ENCODE measurements at places on chromosomes 5 and 9. TPM values are rescaled to one million over a fixed set of nuclear protein-coding genes. Genes with fewer than 3 reads are reported as not detected.

DNA sequence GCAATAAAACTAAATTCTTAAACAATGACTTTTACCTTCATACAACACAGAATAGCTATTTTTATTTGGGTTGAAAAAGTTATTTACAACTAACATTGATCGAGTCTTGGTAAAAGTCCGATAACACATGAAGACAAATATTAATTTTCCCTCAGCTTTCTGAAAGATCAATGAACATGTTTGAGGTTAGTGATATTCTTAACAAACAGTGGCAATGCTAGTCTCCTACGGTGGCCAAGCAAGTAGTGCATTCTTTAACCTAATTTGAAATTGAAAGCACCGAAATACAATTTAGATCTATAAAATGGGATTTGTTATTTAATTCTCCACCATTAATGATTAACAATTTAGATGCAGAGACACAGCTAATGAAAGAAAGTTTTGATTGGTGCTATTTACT is 435.1 kb downstream of the HCN1 start:
- H3K27me3 ChIP-seq, result no peaks in the 10 kb centered on the region
- H3K27ac ChIP-seq, result no peak overlapping the region
- H3K4me3 ChIP-seq, result no peak overlapping the region
- DNase-seq, result no peak

DNA sequence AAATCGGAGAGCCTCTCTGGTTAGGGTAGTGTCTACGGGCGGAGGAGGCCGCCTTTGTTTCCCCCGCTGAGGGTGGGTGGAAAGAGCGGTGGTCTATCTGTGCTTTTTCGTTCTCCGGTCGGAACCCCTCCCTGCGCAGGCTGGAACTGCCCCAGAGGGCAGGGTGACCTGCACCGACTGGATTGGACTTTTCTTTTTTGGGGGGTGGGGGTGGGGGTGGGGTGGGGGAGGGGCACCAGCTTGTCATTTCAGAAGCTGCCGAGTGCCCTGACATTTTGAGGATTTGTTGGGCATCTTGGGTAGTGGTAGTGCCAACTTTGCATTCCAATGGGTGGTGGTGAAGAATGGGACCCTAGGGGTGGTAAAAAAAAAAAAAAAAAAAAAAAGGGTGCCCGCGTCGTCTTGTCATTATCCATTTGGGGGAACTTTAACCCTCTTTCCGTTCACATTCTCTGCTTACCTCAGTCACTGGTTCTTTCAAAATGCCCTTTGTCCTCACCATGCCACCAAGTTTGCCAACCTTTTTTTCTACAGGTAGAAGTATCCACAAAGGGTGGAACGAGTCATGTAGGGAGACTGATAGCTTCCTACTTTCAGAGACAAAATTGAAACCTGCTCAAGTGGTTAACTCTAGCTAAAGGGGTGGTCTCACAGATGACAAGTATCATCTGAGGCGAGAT is 1.3 kb downstream of the UBE2R2 start:
- H3K4me3 ChIP-seq, result peak overlapping the region; percentile 93
- H3K27ac ChIP-seq, result peak overlapping the region; percentile 98
- peaks cover 49% of the 10 kb centered on the region for H3K4me1 ChIP-seq

DNA sequence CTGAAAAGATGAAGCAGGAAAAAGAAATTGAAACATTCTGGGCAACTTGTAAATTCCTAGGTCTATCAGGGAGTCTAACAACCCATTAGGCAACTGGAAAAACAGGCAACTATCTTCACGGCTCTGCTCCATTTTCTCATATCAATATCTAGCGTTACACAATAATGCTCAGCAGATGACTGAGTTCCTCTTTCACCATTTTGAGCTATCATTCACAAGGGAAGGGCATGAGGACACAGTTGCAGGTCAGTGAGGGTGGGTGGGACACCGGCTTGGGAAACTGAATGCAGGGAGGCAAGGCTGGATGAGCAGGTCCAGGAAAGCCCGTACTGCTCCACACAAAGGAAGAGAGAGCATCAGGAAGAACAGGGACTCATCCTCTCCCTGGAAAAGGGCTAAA is 67.0 kb downstream of the FRMD3 start:
- DNase-seq, result no peak
- H3K27ac ChIP-seq, result peak overlapping the region; percentile 25
- no peaks in the 10 kb centered on the region for H3K27me3 ChIP-seq
- H3K36me3 ChIP-seq, result no peaks in the 10 kb centered on the region
- peaks cover 8% of the 10 kb centered on the region for H3K4me1 ChIP-seq
- H3K4me3 ChIP-seq, result no peak overlapping the region

DNA sequence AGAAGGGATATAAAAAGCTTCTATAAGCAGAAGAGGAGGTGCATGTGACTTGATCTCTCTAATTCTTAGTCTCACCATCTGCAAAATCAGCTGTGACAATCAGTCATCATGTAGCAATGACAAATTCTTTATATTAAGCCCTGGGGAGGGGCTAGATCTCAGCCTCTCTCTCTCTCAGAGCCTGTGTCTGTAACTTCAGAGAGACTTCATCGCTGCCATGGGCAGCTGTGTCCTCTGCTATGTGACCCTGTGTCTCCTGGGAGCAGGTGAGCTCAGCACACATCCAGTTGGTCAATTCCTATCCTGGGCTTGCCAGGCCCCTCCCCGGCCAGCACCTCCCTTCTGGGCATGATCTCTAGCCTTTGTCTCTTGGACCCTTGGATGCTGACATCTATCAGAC is 109.6 kb downstream of the ANKRD18B start:
- no peak overlapping the region for H3K27ac ChIP-seq
- H3K27me3 ChIP-seq, result peaks cover 19% of the 10 kb centered on the region
- H3K4me3 ChIP-seq, result no peak overlapping the region
- no peaks in the 10 kb centered on the region for H3K4me1 ChIP-seq
- no peak for DNase-seq
- H3K36me3 ChIP-seq, result no peaks in the 10 kb centered on the region

DNA sequence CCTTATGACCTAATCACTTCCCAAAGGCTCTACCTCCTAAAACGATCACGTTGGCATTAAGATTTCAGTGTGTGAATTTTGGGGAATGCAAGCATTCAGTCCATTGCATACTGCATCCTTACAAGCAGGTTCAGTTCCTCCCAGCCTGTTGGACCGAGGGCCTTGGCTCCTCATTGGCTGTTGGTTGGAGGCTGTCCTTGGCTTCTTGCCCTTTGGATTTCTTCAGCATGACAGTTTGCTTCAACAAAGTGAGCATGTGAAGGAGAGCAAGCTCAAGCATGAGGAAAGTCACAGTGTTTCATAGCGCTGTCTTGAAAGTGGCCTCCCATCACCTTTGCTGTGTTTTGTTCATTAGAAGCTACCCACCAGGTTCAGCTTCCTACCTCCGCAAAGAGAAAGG is 109.5 kb downstream of the GADD45G start:
- no peak for DNase-seq
- no peaks in the 10 kb centered on the region for H3K36me3 ChIP-seq
- H3K27ac ChIP-seq, result no peak overlapping the region
- no peaks in the 10 kb centered on the region for H3K4me1 ChIP-seq

DNA sequence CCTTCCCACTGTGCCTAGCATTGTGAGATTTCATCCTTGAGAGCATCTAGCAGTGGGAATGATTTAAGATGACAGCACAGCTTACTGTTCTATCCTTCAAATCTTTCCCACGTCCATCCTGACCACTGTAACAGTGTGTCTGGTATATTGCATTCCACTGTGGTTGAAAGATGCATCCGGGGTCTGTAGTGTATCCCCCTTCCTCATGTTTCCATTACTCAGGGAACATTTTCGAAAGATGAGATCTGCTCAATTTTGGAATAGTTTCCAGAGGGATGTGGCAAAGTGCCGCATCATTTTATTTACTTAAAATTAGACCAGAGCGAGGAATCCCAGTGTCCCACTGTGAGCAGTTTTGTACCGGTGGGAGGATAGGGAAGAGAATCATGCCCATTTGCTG is 407.1 kb upstream of the PAPPA start:
- no peak for DNase-seq
- H3K4me3 ChIP-seq, result no peak overlapping the region
- H3K4me1 ChIP-seq, result no peaks in the 10 kb centered on the region
- no peaks in the 10 kb centered on the region for H3K36me3 ChIP-seq
- H3K27ac ChIP-seq, result no peak overlapping the region

Gene OMD
- total RNA-seq, result 0.12 TPM

Gene PRUNE2
- 2.0 TPM for total RNA-seq

DNA sequence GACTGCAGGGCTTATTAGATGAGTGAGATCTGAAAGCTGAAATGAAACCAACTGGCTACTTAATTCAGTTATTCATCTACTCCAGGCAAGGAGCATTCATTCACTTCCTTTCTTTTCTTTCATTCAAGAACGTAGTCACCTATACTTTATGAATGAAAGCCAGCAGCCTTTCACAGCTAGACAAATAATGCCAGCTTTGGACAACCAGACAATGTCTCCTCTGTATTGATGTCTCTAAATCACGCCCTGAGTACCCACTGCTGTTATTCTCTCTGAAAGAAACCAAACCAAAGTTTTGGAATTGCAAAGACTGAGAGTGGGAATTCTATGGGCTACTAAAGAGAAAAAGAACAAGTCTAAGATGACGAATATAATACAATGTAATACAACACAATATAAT is 121.2 kb upstream of the PTPN3 start:
- H3K27me3 ChIP-seq, result no peaks in the 10 kb centered on the region
- H3K36me3 ChIP-seq, result no peaks in the 10 kb centered on the region
- H3K4me1 ChIP-seq, result no peaks in the 10 kb centered on the region
- no peak overlapping the region for H3K27ac ChIP-seq
- H3K4me3 ChIP-seq, result no peak overlapping the region
- no peak for DNase-seq

Gene SOX30
- total RNA-seq, result 0.19 TPM

GRCh38 chr5:127192836-127193338 is 97.7 kb upstream of the MEGF10 start:
- no peaks in the 10 kb centered on the region for H3K27me3 ChIP-seq
- H3K4me3 ChIP-seq, result no peak overlapping the region
- no peak overlapping the region for H3K27ac ChIP-seq

Gene MOB3B
- total RNA-seq, result 2.1 TPM

GRCh38 chr5:161406880-161407279 is 139.6 kb downstream of the GABRB2 start:
- no peaks in the 10 kb centered on the region for H3K36me3 ChIP-seq
- no peak overlapping the region for H3K4me3 ChIP-seq
- no peak for DNase-seq
- no peaks in the 10 kb centered on the region for H3K27me3 ChIP-seq
- H3K27ac ChIP-seq, result no peak overlapping the region
- peaks cover 3% of the 10 kb centered on the region for H3K4me1 ChIP-seq

Gene GPR150
- total RNA-seq, result not detected

DNA sequence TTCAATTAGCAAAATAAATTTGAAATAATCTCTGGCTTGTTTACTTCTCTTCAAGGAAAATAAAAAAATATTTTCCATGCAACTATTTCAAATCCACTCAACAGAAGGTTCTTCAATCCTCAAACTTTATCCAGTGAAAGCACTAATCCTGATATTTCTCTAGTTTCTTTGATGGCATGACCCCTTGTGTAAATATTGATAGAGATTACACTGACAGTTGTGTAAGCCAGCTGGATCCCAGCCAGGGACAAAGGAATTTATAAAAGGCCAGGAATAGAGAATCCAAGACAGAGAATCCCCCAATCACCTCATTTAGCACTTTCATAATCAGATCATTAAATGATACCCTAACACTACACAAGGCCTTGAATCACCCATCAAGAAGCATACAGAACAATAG is 135.2 kb downstream of the GNA14 start:
- DNase-seq, result no peak
- H3K36me3 ChIP-seq, result no peaks in the 10 kb centered on the region
- H3K4me3 ChIP-seq, result no peak overlapping the region
- H3K27me3 ChIP-seq, result no peaks in the 10 kb centered on the region
- H3K4me1 ChIP-seq, result no peaks in the 10 kb centered on the region

DNA sequence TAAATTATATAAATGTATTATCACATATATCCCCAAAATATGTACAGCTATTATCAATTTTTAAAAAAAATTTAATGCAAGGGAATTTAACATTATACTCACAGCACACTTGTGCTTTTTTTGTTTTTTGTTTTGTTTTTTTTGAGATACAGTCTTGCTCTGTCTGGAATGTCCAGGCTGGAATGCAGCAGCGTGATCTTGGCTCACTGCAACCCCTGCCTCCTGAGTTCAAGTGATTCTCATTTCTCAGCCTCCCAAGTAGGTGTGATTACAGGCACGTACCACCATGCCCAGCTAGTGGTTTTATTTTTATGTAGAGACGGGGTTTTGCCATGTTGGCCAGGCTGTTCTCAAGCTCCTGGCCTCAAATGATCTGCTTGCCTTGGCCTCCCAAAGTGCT is 58.3 kb downstream of the GLIS3 start:
- no peak for DNase-seq
- H3K4me1 ChIP-seq, result no peaks in the 10 kb centered on the region
- no peaks in the 10 kb centered on the region for H3K27me3 ChIP-seq
- H3K36me3 ChIP-seq, result no peaks in the 10 kb centered on the region

DNA sequence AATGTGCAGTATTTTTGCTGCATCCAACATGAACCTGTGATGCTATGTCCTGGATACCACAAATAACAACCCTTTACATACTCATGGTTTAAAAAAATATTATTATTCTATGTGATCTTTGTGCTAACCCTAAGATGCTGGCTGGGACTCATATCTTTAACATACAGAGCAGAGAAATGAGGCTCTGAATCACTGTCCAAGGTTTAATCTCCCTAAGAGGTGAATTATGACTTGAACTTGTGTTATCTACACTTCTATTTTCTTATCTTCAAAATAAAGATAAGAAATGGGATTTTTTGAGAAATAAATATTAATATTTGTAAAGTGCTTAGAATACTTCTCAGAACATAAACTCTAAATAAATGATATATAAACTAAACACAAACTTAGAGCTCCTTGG is 68.8 kb upstream of the GRIA1 start:
- H3K27ac ChIP-seq, result no peak overlapping the region
- DNase-seq, result no peak
- H3K36me3 ChIP-seq, result no peaks in the 10 kb centered on the region
- H3K27me3 ChIP-seq, result no peaks in the 10 kb centered on the region
- H3K4me3 ChIP-seq, result no peak overlapping the region
- H3K4me1 ChIP-seq, result no peaks in the 10 kb centered on the region

Gene PROB1
- 61.5 TPM for total RNA-seq

DNA sequence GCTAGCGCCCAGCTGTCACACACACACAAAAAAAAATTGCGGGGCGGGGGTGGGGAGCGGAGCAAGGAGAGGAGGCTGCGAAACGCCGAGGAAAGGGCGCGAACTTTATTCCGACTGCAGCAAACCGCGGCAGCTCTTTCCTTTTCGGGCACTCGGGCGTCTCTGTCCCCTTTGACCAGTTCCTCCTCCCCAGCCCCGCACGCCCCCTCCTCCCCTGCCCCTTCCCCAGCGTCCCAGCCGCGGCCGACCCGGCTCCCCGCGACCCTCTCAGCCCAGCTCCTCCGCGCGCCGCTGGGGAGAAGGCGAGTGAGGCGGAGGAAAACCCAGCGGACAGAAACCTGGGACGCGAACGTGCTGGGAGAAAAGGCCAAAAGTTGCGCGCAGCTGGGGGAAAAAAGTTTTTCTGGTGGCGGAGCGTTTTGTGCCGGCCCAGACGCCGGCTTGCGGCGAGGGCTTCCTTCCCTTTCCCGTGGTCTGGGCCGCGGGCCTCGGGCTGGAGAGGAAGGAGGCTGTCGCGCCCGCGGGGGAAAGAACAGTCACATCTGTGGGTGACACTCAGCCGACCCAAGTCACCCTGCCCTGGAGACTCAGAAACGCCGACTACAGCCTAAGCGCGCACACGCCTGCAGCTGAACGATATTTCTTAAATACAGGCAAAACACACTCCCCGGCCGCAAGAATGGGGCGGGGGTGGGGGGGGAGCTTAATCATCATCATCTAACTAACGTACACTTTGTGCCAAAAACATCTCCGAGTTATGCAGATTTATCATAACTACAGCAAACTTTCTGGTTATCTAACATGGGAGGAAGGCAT is 1.1 kb upstream of the BNC2 start:
- H3K36me3 ChIP-seq, result no peaks in the 10 kb centered on the region
- H3K4me1 ChIP-seq, result peaks cover 9% of the 10 kb centered on the region
- peak overlapping the region; percentile 82 for H3K27ac ChIP-seq
- H3K27me3 ChIP-seq, result no peaks in the 10 kb centered on the region
- peak; percentile 79 for DNase-seq

Gene FOXD4L5
- 0.20 TPM for total RNA-seq

Gene IFNA21
- not detected for total RNA-seq
